ENCODE measurements at places on chromosomes 12 and 14. TPM values are rescaled to one million over a fixed set of nuclear protein-coding genes. Genes with fewer than 3 reads are reported as not detected.

DNA sequence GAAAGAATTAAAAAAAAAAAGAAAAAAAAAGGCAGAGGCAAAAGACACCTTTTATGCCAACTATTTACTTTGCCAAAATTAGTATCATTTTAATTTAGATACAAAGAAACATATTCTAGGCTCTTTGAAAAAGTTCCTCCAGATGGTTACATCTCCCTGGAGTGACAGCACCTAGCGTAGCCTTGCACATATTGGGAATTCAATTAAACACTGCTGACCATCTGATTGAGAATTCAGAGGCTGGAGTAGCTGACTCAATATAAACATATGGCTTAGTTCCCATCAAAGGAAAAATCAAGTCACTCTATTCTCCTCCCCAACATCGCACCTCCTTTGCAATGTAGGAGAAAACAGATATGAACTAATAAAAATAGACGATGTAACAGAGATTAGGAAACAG lies 36.4 kb downstream of the ANKS1B start:
- no peak for DNase-seq

GRCh38 chr14:63647696-63648410 lies 6.2 kb upstream of the WDR89 start:
- no peak for DNase-seq

DNA sequence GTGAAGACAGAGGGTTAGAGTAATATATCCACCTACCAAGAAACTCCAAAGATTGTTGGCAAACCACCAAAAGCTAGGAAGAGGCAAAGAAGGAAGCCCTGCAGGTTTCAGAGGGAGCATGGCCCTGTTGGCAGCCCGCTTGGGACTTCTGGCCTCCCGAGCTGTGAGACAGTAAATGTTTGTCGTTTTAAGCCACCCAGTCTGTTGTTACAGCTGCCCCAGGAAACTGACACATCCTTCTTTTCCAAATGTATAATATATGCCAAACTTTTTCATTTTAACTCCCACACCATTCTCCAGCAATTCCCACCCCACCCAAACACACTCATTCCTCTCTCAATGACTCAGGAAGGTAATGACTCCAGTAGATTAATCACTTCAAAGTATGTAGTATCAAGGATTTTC lies 74.0 kb downstream of the RPS29 start:
- no peak for DNase-seq

- DNase-seq, result no peak
Measured at GRCh38 chr14:93999573-93999972, 2.5 kb downstream of the CCDC197 start.

GRCh38 chr12:26621932-26622331 lies 211.1 kb downstream of the ITPR2 start:
- no peak for DNase-seq

DNA sequence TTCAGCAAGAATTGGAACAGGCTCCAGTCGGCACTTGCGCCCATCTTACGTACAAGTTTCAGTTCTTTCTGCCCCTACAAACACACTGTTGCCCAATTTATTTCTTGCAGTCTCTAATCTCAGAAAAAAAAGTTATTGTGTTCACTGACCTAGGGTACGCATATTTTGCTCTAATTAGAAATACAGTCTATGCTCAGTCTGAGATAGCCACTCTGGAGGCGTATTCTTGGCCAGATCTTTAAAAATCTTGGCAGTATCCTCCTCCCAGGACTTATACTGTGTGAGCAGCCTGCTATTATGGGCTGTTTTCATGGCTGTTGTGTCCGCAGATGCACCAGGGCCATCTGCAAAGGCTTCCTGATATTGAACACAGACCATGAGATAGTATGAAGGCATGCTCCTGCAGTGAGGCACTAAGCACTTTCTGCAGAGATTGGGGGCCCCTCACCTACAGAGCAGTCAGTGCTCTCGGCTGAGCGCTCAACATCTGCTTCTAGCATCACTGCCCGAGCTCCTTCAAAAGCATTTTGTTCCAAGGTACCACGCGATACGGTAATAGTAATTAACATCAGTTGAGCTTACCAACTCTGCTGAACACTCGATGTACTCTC lies 57.9 kb downstream of the PPM1H start:
- DNase-seq, result peak; percentile 29

DNA sequence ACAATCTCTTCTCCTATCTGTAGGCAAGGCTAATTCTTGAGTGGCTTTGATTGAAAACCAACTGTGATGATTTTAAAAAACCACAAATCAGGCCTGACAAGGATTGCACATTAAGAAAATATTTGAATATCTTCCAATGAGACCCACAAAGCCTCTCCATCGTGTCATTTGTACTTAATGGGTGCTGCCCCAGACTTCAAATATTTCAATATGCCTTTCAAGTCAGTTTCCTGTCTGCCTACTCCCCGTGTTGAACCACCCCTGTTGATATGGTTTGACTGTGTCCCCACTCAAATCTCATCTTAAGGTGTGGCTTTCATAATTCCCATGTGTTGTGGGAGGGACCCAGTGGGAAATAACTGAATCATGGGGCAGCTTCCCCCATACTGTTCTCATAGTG lies 159.7 kb upstream of the EGLN3 start:
- no peak for DNase-seq

GRCh38 chr12:120529641-120530417 lies 871 bp upstream of the COQ5 start:
- no peak for DNase-seq

DNA sequence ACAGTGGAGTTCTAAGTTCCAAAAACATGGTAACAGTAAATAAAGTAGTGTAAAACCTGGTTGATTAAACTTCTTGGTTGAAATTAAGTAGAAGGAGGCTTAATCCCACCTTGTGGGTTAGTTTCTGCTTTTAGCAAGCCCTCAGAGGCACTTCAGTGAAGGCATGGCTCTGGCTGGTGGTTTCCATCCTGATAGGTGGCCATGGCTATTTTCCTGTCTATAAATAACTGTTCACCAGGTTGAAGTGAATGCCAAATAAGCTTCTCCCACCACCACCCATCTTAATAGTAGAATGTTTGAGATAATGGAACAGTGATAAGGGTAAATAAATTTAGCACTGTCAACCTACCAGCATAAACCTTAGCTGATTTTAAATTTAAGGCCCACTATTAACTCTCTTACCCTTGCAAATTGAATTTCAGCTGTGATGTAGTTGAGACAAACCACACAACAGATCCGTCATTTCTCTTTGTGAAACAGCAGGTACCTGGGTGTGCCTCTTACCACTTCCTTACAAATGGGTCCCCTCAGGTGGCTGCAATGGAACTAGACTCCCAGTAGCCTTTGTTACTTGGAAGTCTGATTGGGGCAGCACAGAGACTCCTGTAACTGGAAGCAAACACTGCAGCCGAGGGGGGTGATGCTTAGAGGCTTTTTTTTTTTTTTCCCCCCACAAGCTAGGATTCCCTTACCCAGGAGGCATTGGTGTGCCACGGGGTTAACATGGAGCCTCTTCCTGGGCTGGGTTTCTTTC lies 41.4 kb downstream of the DAAM1 start:
- no peak for DNase-seq

DNA sequence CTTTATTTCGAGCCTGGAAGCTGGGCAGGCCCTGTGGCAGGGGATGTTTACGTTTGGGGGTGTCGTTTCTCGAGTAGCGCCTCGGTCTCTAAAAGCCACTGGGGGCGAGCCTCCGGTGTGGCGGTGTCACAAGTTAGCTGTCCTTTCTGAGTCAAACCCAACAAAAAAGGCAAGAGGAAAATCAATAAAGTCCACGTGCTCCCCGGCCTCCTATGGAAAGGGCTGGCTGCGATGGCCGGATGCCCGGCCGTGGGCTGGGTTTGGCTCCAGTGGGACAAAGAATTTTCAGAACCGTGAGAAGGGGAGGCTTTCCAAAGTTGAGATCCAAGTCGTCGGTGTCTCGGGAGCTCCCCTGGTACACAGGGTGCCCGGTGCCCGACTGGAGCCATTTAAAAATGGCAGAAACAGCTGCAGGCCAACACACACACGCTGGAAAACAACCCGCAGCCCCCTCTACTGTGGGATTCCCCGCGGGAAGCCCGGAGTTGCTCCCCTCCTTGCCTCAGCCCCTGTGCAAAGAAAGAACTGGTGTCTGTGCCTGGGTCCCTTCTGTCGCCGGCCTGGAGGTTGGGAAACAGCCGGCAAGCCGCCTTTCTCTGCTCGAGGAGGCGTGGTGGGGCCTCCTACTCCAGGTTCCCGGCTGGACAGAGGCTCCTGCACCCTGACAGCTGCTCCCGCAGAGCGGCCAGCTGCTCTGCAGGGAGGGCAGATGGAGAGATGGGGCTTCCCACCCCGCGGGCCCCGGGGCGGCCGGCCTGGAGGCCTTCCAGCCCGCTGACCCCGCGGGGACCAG lies 1.9 kb downstream of the BCL7A start:
- peak; percentile 45 for DNase-seq

GRCh38 chr14:64671591-64671990 lies 32.6 kb upstream of the PLEKHG3 start:
- no peak for DNase-seq

GRCh38 chr12:53743266-53744129 lies 8.3 kb downstream of the CISTR start:
- DNase-seq, result peak; percentile 38

DNA sequence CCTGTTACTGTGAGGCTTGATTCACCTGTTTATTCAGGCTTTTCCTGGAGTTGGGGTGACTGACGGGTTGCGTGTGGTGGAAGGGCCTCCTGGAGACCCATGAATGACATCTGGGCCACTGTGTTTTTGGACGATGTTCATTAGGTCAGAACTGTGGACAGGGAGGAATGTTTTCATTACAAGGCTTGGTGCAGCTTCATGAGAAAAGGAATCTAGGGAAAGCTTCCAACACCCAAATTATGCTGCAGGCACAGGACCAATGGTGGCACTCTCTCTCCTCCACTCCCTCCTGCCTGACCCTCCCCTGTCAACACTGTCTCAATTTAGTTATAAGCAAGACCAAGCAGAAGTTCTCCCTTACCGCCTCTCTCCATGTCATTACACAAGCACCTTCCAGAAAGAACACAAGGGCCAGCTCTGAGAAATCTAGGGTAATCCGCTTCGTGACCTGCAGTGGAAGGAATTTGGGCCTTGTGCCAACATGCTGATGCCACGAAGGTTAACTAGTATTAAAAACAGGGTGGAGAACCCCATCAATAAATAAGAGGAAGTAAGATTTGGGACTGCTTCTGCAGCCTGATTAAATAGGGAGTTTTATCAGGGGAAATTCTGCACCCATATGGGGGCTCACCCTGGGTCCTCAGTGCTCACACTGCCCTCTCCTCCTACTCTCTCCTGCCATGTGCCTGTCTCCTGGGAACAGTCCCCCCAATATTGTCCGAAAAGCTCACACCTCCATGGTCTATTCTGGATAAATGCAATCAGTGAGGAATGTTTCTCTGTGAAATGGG lies 200.3 kb downstream of the KTN1 start:
- DNase-seq, result no peak

DNA sequence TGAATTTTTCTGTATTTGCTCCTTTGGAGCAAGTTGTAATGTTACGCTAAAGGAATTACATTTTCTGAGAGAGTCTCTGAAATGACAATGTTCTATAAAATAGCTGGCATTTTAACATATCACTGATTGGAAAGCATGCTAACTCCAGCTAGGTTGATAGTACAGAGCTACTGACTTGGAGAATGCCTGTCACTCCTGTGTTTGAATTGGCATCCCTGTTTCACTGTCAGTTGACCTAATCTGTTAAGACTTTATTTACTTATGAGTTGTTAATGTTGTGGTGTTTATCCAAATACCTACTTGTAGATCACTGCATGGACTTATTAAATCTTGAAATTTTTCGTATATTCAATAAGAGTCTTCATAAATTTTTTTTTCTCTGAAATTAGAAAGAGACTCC lies 33.6 kb downstream of the HCFC2 start:
- DNase-seq, result no peak

DNA sequence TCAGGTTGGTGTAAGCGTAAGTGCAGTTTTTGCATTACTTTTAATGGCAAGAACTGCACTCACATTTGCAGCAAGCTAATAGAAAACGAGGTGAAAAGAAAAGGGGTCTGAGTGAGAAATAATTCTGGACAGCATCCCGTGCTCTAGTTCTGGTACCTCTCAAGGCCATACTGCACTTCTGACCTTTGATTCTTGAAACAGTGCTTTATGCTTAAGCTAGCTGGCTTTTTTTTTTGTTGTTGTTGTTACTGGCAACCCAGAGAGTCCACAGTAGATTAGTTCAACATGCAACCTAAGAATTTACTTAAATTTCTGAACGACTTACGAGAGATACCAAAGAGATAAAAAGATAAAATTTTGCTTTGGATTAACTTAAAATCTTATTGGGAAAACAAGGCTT lies 75.2 kb upstream of the PRKD1 start:
- no peak for DNase-seq

GRCh38 chr12:32997471-32997870 lies 100.9 kb upstream of the PKP2 start:
- DNase-seq, result no peak

DNA sequence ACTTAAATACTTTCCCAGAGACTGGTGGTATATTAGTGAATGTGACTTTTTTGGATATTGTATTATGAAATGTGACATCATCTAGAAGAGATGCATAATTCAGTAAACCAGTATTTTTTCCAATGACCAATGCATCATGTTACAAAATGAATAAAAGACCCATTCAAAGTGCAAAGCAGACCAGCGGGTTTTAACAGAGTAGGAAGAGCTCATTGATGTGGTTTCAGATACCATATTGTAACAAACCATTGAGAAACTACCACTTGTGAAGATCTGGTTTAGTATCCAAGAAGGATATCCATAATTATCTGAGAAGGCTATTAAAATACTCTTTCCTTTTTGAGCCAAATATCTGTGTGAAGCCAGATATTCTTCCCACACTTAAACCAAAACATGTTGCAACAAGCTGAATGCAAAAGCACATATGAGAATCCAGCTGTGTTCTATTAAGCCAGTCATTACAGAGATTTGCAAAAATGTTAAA lies 47.7 kb downstream of the MVK start:
- DNase-seq, result no peak

- DNase-seq, result no peak
Measured at GRCh38 chr12:126353604-126354003, 1288.4 kb downstream of the AACS start.

GRCh38 chr14:22752422-22752821 lies 14.1 kb upstream of the OXA1L start:
- no peak for DNase-seq

- DNase-seq, result peak; percentile 40
Measured at GRCh38 chr14:95359994-95360826, 40.5 kb upstream of the CLMN start.

GRCh38 chr12:107379852-107380567 lies 286.7 kb upstream of the CRY1 start:
- no peak for DNase-seq

The ITGB7 gene
- not detected for total RNA-seq

The GLI1 gene
- total RNA-seq, result 0.16 TPM

The NGB gene
- total RNA-seq, result 4.1 TPM

The CCDC177 gene
- total RNA-seq, result 6.9 TPM

The SYNDIG1L gene
- total RNA-seq, result 1.1 TPM

The PCNX1 gene
- 191 TPM for total RNA-seq

The TOMM20L gene
- total RNA-seq, result not detected

Data from occipital lobe (tissue), 3 donors.